ENCODE measurements at places on chromosomes 6 and 20. TPM values are rescaled to one million over a fixed set of nuclear protein-coding genes. Genes with fewer than 3 reads are reported as not detected.

Gene PDE10A
- total RNA-seq: 2.9 TPM

Gene NTSR1
- total RNA-seq: 0.30 TPM

Gene PLAGL2
- total RNA-seq: 14.6 TPM

Gene CGA
- total RNA-seq: not detected

Gene SIRPB2
- 9.5 TPM for total RNA-seq

Gene KHDC1
- total RNA-seq: 3.3 TPM

Gene LKAAEAR1
- total RNA-seq: not detected

Gene CYP21A2
- total RNA-seq: 0.32 TPM

Gene AHCY
- total RNA-seq: 101 TPM

Gene CCN2
- 2,886 TPM for total RNA-seq

Gene ZNFX1
- total RNA-seq: 27.9 TPM

Gene POM121L2
- total RNA-seq: not detected

Gene PCK1
- not detected for total RNA-seq

Gene SPTLC3
- 0.23 TPM for total RNA-seq

Gene PLCB4
- 1.6 TPM for total RNA-seq

Gene LY86
- total RNA-seq: not detected

Gene OR2J3
- not detected for total RNA-seq

Gene CLPSL2
- not detected for total RNA-seq

Gene DEFB128
- total RNA-seq: not detected
